ENCODE measurements at places on chromosomes 16 and 17.

DNA sequence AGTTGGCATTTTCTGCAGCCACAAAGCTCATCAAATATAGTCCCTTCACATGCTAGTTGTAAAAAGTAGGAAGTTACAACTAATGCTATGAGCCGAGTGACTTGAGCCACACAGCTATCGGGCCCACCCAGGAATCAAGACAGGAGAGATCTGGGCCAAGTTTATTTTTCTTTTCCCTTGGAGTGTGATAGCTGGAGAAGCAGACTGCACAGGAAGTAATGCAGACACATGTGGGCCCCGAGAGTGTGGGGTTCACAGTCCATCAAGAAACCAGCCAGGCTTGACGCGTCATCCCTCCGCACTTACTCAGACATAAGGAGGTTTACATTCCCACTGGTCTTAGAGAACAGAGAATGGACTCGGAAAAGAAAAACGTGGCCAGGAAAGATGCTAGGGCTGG, 403.1 kb upstream of the CDH11 start:
- DNase-seq = peak; percentile 88

GRCh38 chr16:51151961-51152663, 1.0 kb upstream of the SALL1 start:
- peak; percentile 94 for DNase-seq

- DNase-seq = peak; percentile 26
Measured at GRCh38 chr17:71338396-71338795, 782.4 kb upstream of the SOX9 start.

DNA sequence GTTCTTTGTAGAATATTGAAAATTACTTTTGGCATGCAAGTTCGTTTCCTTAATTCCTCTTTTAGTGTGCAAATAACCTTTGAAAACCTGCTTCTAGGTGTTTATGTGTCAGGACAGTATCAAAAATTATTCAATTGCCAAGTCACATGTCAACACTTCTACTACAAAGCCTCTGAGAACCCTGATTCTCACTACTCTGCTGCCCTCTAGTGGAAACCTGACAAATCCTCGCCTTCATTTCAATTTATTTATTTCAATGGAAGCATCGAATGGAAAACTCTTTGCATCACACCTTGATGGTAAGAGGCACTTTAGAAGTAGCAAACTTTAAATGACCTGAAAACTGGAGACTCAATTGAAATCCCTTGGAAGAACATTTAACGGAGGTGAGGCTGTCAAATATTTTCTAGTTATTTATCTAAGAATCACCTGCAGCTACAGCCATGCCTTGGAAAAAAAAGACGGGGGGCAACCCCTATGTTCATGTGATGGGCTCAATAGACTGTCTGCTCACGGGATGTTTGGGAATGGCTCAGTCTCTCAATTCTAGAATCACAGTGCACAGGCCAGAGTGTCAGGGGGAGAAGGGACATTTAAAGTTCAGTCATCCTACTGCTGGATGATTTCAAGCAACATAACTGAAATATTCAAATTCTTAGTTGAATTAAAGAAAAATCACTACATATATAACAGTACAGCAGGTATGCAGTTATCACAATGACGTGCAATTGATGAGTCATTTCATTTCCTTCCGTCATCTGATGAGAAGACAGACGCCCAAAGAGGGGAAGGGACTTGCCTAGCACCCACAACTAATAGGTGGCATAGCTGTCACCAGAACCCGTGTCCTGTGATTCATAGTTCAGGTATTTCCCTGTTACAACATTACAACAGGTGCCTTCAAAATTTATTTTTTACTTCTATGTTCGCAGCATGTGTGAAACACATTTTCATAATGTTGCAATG, 563.9 kb downstream of the TOX3 start:
- DNase-seq = peak; percentile 67

- no peak for DNase-seq
Measured at GRCh38 chr16:75064403-75065148, 52.0 kb downstream of the LDHD start.

DNA sequence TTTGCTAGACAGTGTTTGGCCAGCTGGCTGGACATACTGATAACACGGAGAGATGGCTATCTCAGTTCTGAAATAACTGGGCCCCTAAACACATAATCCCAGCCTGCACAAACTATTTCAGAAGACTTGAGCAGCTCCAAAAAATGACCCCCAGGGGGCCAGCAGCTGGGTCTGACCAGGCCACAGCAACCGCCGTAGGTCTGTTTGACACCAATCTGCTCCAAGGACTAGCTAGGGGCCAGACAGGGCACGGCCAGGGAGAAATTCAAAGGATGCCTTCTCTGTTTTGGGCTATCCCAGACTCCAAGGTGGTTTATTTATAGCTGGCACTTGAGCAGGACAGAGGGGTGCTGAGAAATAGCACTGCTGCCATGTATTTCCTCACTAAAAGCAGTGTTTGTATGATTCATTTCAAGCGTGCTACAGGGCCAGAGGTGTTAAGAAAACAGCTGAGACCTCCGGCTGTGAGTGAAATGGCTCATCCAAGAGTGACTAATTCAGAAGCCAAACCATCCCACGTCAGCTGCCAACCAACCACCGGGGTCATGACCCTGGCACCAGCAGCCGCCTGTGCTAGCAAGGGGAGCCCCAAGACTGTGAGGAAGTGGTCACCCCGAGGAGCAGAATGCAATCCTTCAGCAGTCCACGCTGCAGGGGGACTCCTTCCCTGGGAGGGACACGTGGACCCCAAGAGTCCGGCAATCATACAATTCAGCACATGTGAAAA, 5.7 kb downstream of the GGA2 start:
- peak; percentile 97 for DNase-seq

GRCh38 chr16:24130494-24131085, 125.5 kb upstream of the CACNG3 start:
- DNase-seq = no peak

DNA sequence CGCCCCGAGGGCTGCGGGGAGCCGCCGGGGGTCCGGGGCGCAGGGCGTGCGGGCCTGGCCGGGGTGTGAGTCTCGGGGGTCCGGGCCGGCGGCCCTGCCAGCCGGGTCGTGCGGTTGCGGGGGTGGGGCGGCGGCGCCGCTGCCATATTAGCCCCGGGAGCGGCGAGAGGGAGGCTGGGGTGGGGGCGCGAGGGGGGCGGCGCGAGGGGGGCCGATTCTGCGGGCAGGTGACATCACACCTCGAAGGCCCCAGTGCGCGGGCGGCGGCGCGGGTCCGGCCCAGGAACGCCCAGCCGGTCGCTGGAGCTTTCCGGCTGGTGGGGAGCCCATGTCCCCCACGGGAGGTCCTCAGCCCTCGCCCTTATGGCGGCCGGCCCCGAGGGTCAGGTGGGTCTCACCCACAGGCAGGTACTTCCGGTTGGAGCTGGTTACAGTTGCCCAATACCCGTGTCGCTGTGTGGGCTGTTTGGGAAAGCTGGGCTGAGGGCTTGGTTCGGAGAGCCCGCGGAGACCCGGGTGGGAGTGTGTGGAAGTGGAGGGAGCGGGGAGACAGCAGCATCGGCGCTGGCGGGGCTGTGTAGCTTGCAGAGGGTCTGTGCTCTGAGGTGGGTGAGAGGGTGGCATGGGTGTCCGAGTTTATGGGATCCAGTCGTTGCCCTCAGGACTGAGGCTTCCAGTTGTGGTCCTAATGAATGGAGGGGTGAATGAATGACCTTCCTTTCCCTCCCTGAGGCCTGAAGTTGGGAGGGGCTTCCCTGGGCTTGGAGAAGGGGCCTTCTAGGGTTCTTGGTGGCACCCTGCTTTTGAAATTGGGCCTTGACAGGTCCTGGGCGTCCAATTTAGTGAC, 804 bp downstream of the ATP6V0C start:
- DNase-seq = peak; percentile 23

DNA sequence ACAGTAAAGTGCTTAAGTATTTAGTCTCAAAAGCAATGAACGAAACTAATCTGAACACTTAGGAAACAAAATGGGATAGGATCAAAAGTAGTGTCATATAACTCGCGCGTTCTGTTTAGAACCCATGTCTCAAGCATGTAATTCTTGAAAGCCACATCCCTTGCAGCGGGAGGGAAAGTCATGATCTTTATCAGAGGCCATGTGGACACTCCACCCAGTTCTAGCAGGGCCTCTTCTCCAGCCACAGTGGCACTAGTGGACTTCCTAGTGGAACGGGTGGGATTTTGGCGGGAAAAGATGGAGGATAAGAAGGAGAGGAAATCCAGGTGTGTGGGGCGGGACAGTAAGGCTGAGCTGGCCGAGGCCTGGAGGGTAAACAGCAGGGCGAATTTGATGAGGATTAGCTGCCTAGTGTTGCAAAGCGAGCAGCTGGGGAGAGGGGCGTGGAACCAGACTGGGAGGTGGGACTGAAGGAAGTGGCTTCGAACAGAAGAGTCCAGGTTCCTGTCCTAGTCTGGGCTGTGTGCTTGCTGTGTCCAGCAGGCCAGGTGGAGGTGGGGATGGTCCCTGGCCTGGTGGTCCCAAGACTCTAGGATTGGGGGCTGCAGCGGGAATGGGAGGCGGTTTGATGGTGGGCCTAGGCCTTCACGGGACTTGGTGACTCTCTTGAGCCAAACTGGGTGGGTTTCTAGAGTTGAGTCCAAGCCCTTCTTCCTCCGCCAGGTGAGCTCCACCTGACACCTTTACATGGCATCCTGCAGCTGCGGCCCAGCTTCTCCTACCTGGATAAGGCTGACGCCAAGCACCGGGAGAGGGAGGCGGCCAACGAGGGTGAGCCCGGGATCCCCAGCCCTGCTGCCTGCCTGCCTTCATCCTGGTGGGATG, 15.9 kb downstream of the POLR3E start:
- no peak for DNase-seq

GRCh38 chr17:82088838-82089722, 9.0 kb downstream of the FASN start:
- no peak for DNase-seq

- no peak for DNase-seq
Measured at GRCh38 chr17:17406225-17406624, 70.6 kb upstream of the MED9 start.

DNA sequence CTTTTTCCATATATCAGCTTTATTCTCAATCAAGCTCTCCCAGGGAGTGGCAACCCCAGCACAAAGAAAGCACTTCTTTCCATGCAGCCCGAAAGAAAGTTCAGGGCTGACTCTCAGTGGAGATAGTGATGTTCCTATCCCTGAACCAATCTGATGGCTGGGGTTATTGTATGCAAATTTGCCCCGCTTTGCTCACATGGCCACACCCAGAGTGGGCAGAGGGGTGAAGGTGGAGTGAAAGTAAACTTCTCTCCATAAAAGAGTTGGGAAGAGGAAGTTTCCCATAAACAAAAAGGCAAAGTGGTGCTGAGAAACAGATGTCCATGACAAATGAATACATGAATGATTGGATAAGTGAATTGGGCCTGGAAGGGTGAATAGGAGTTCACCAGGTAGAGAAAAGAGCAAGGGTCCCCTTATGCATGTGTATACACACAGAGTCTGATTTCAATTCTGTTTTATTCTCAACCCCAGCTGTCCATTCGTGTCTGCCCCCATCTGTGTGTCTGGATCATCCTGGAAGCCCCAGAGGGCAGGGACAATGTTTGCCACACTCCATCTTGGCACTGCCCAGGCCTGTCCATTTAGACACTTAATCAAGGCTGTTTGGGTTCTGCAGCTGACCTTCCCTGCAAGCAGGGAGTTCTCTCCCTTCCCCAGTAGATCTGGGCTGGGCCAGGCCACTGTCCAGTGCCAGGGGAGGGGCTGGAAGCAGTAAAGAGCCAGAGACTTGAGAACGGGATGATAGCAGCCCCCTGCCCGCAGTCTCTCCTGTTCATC, 14.1 kb upstream of the NGFR start:
- DNase-seq = no peak

DNA sequence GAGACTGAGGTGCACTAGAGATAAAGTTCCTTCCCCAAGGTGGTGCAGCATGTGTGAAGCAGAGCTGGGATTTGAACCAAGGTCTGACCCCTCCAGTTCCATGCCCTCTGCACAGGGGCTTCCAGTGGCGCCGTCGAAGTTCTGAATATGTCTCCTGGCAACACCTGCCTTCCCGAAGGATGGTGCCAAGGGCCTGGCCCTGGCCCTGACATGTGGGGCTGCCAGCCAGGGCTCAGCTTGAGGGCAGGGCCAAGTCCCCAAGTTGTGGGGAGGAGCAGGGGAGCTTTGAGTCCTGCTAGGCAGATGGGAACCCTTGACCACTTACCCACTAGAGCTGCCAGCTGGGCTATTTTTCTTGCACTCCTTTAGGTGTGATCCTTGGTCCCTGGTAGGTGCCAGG, 56.4 kb downstream of the NKD1 start:
- DNase-seq = no peak

DNA sequence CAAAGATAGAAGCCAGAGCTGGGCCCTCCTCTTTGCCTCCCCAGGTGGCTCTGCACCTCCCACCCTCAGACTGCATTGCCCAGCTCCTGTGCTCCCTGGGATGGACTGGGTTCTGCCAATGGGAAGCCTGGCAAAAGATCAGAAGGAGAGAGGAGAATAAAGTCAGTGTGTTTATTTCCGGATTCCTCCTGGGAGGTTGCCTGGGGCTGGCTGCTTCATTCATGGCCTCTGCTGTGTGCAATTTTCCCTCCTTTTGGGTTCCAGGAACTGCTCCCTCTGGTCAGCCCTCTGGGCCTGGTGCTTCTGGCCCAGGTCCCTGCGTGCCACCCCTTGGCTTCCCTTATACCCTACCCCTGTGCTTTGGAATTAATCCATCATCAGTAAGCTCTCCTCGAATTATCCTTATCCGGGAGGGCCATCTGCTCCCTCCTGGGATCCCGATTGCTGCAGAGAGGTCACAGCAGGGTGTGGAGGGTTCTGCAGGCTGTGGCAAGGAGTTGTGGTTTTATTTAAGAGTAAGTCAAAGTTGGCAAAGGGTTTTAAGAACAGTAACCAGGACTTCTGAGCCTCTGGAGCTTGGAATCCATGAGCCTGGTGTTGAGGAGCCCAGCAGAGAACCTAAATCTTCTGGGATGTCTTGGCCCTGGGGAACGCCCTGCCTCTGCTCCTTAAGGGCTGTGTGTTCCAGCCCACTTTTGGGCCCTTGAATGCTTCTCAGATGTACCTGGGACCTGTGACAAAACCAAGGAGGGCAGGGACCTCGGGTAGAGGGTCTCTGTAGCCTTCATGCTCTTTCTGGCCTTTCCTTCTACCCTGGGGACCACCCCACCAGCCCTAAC, 8.2 kb upstream of the MMP2 start:
- DNase-seq = peak; percentile 77

- peak; percentile 18 for DNase-seq
Measured at GRCh38 chr16:16075488-16076422, 126.3 kb downstream of the ABCC1 start.

DNA sequence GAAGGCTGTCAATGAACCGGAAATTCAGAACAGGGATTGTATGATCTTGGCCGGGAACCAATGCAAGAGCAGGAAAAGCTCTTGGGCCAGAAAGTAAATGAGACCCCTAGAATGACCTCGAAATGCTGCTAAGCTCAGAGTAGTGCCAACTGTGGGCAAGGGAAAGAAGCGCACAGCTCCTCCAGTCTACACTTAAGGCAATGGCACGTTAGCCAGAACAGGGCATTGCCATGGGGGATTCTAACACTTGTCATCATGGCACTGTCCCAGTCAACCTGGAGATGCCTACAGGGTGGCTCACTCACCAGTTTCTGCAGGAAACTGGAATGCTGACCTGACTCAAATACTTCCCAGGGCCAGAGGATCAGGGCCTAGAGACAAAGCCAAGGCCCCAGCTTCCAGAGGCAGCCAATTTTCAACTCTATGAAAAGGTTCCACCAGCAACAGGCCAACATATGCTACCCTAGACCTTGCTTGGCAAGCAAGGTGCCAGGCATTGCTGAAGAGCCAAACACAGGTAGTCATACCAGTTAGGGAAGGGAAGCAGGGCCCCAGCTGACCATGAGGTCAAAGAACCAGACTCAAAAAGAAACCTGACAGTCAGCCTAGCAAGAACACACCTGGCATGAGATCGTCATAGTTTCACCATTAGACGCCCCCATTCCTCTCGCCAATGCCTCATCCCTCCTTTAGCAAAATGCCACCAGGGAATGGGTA, 34.9 kb downstream of the ARHGAP17 start:
- peak; percentile 49 for DNase-seq

GRCh38 chr17:68771867-68772515, 170.8 kb upstream of the FAM20A start:
- DNase-seq = peak; percentile 69

Data from EH (cell line).